Peyer's patch (tissue), 4 donors: ENCODE measurements at places on chromosomes 6 and 20. TPM values are rescaled to one million over a fixed set of nuclear protein-coding genes. Genes with fewer than 3 reads are reported as not detected.
A peak's percentile ranks its signal among the peaks of the same experiment; 100 is the strongest.

LYRM4 gene
- total RNA-seq, result 13.7 TPM

PROKR2 gene
- total RNA-seq, result not detected

BMP7 gene
- not detected for total RNA-seq

PREX1 gene
- 9.9 TPM for total RNA-seq

NHLRC1 gene
- 3.1 TPM for total RNA-seq

SLC4A11 gene
- total RNA-seq, result 0.70 TPM

- DNase-seq, result no peak
- peaks cover 3% of the 10 kb centered on the region for H3K4me1 ChIP-seq
- no peak overlapping the region for H3K4me3 ChIP-seq
- no peaks in the 10 kb centered on the region for H3K27me3 ChIP-seq
- H3K27ac ChIP-seq, result peak overlapping the region; percentile 60
- H3K36me3 ChIP-seq, result no peaks in the 10 kb centered on the region
Observed at GRCh38 chr6:107613651-107614379, 123.9 kb downstream of the SOBP start.

- no peaks in the 10 kb centered on the region for H3K4me1 ChIP-seq
- H3K36me3 ChIP-seq, result no peaks in the 10 kb centered on the region
- no peak for DNase-seq
- H3K27ac ChIP-seq, result no peak overlapping the region
- no peak overlapping the region for H3K4me3 ChIP-seq
Observed at GRCh38 chr6:39303425-39304153, 10.6 kb downstream of the KCNK17 start.

DNA sequence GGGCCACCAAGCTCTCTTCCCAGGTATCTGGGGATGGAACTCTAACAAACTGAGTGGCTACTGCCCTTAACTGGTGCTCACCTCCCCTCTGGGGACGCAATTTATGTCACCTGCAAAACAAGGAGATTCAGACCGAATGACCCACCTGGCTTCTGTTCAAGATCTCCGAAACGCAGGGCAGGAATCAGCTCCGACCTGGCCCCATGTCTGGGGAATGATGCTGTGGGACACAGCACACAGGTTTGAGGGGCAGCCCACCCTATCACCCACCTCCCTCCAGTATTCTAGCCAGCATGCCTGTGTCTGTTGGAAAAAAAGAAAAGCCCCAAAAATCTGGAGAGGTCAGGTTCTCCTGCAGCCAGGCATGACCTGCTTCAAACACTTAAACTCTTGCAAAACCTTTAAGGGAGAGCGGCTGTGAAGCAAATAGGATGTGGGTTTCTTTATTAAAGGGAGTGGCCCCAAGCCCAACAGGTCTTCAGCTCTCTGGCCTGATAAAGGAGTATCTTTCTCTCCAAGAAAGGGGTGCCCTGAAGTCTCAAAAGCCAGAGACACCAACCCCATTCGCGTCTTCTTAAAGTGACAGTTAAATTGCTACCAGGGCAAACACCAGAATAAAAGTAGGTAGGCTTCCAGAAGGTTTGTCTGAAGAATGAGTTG is 6.4 kb downstream of the PREX1 start:
- H3K4me1 ChIP-seq, result peaks cover 49% of the 10 kb centered on the region
- no peaks in the 10 kb centered on the region for H3K27me3 ChIP-seq
- H3K27ac ChIP-seq, result peak overlapping the region; percentile 38
- H3K36me3 ChIP-seq, result no peaks in the 10 kb centered on the region
- no peak overlapping the region for H3K4me3 ChIP-seq

DNA sequence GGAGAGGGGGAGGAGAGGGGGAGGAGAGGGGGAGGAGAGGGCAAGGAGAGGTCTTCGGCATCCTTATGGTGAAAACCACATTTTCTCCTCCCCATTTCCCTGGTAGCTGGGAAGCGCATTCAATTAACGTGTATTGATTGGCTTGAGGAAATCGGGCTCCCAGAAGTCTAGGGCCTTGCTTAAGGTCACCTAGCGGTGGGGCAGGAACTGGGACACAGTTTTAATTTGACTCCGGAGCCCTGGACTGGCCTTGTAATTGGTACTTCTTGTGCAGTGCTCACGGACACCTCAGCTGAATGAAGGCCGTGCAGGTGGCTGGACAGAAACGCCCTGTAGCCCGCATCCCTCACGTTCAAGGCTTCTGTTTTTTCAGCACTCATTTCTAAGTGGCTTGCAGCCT is 42.8 kb downstream of the CTCFL start:
- peaks cover 6% of the 10 kb centered on the region for H3K4me1 ChIP-seq
- no peaks in the 10 kb centered on the region for H3K36me3 ChIP-seq
- H3K27me3 ChIP-seq, result no peaks in the 10 kb centered on the region
- no peak for DNase-seq
- no peak overlapping the region for H3K27ac ChIP-seq

DNA sequence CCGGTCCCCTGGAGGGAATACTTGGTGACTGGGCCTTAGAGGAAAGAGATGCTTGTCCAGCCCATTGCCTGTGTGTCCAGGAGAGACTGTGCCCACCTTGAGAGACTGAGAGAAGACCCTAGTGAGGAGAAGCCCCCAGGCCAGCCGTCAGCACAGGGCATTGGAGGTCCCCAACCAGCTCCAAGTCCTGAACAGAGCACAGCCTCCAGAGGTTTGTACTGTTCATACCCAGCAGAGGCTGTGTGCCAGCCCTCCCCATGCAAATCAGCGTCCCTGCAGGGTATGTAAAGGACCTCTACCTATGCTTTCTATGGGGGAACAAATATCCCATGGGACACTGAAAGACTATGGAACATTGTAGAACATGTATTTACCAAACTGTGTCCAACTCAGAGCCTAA is 8.4 kb downstream of the HLA-E start:
- no peak overlapping the region for H3K4me3 ChIP-seq
- peaks cover 15% of the 10 kb centered on the region for H3K4me1 ChIP-seq
- H3K27ac ChIP-seq, result no peak overlapping the region
- H3K27me3 ChIP-seq, result no peaks in the 10 kb centered on the region
- peaks cover 18% of the 10 kb centered on the region for H3K36me3 ChIP-seq
- no peak for DNase-seq

- no peak overlapping the region for H3K4me3 ChIP-seq
- H3K36me3 ChIP-seq, result no peaks in the 10 kb centered on the region
- no peaks in the 10 kb centered on the region for H3K4me1 ChIP-seq
- no peak overlapping the region for H3K27ac ChIP-seq
- no peak for DNase-seq
Observed at GRCh38 chr6:106591111-106591825, 38.0 kb downstream of the RTN4IP1 start.

DNA sequence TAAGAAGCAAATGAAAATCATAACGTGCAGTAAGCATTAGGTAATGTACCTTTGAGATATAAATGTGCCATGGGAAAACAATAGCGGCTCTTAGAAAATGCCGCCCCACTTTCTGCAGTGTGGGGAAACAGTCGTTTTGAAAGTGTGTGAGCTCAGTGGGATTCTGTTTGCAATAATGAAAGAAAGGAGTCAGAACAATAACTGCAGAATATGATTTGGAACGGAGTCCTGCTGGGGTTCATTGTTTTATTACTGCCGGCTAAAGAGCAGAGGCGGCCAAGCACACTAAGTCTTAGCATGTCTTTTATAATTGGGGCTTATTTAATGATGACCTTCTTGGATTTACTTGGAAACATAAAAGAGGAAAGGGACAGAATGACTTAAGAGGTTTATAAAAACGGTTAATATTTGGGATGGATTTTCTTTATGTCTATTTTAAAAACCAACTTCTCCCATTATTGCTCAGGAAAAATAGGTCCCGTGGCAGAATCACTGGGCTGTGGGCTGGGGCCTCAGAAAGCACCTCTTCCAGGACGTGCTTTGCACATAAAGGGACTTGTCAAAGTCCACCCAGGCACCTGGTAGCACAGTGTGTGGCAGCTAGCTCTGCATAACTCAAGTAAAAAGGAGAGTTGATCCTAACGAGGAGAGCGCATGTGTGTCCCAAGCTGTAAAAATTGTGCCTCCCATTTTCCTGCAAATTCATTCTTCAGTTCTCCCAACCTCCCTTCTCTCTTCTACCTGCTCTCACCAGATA is 44.0 kb upstream of the SLC22A16 start:
- no peaks in the 10 kb centered on the region for H3K36me3 ChIP-seq
- DNase-seq, result no peak
- H3K4me1 ChIP-seq, result no peaks in the 10 kb centered on the region
- H3K4me3 ChIP-seq, result no peak overlapping the region
- no peak overlapping the region for H3K27ac ChIP-seq

DNA sequence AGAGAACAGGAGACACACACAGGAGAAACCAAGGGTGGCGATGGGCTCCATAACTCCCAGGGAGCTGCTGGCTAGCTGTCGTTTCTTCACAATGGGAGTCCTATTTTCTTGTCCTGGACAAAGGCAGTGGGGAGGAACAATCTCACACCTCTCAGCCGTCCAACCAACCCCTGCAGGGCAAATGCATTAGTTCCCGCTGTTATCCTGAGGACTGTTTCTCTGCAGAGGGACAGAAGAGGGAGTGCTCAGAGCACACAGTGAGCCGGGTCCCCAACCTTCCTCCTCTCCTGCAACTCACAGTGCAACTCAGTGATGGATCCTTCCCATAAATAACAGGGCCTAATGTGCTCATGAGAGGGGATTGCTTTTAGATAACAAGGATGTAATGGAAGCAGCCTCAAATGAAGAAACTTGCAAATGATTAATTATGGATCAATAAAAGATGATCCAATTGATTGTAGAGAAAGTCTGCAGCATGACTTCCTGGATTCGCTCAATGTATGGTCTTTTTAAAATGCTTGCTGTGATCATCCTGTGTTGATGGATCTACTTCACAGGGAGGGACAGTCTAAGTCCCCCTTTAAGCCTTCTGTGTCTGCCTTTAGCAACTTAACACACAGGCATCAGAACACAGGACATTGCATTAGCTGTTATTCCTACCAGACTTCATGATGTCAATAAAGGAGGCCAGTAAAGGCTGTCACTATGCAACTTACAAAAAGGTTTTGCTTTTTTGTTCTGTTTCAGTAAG is 453.4 kb upstream of the AGPAT4 start:
- no peaks in the 10 kb centered on the region for H3K4me1 ChIP-seq
- H3K36me3 ChIP-seq, result no peaks in the 10 kb centered on the region
- no peak overlapping the region for H3K27ac ChIP-seq
- no peak overlapping the region for H3K4me3 ChIP-seq
- DNase-seq, result no peak

DNA sequence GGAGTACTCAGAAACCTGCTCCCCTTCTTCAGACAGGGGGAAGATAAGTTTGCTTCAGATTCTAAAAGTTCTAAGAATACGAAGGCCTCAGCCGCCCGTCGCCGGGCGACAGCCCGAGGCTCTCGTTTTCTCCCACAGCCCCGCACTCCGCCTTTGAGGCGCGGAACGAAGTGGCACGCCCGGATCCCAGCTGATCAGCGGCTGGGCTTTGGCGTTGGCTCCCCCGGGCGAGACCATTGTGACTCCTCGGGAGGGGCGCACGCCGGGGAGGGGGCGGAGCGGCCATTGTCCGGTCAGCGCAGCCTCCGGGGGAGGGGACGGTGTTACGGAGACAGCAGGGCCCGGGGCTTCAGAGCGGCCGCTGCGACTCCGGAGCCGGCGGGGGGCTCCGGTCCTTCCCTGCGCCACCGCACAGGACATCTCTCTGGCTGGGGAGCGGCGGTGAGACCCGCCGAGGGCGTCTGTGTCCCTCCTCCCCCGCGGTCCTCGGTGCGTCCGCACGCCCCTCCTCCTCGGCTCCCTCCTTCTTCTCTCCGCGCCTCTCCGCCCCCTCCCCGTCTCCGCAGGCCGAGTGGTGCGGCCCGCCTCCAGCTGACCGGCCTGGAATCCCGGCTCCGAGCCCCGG is at the start of gene ZFAND3:
Gene ZFAND3 (plus strand): TSS at position 551 of the 625 bp plus-strand sequence. CDS start 219 bp downstream, outside the sequence.
- no peaks in the 10 kb centered on the region for H3K36me3 ChIP-seq
- H3K27ac ChIP-seq, result peak within 1 kb of the TSS; percentile 94
- peak; percentile 97 for DNase-seq
- peak within 1 kb of the TSS; percentile 93 for H3K4me3 ChIP-seq
- peaks cover 2% of the 10 kb centered on the region for H3K4me1 ChIP-seq

DNA sequence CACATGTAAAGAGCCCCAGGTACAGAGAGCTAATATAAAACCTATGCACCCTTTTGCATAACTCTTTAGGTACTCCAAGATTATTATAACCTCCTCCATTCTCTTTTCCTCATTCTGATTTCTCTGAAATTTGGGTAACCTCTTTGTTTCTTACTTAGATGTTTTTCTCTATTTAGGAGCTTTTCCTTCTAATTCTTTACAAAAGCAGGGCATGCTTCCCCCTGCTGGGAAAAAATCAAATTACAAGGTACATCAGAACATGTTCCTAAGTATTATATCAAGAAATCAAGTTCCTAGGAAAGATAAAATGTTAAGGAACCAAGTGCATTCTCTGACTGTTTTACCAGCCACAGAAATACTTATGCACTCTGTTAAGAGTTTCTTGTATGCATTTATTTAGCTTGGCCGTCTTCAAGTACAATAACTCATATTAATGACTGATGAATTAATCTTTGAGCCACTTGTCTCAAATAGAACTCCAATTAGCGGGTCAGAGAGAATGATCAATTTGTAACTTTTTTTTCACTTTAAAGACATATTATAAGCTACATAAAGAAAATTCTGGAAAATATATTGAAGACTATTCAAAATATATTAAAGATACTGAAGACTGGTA is 2.1 kb downstream of the KHDRBS2 start:
- DNase-seq, result no peak
- H3K4me1 ChIP-seq, result no peaks in the 10 kb centered on the region
- H3K27me3 ChIP-seq, result no peaks in the 10 kb centered on the region
- no peak overlapping the region for H3K27ac ChIP-seq

DNA sequence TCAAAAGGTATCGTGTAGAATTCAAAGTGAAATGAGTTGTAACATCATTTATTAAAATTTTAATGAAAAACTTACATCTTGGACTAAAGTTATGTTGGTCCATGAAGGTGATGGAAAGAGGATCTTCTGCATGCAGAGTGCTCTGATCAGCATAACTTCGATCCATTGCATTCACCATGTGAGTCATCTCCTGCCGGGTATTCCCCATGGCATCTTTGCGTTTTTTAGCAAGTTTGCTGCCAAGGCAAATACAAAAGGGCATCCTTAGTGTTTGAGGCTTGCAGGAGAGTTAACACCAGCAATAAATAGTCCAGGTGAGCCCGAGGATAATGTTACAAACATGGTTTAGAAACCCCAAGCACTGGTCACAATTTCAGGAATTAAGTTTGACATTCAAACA is 104.2 kb upstream of the THEMIS start:
- H3K4me3 ChIP-seq, result no peak overlapping the region
- no peaks in the 10 kb centered on the region for H3K4me1 ChIP-seq
- H3K27ac ChIP-seq, result no peak overlapping the region
- DNase-seq, result no peak

- H3K36me3 ChIP-seq, result no peaks in the 10 kb centered on the region
- H3K4me3 ChIP-seq, result no peak overlapping the region
- no peak for DNase-seq
- no peak overlapping the region for H3K27ac ChIP-seq
- H3K27me3 ChIP-seq, result no peaks in the 10 kb centered on the region
Observed at GRCh38 chr6:14673201-14673600, 555.6 kb downstream of the CD83 start.
